ENCODE measurements at places on chromosomes 4 and X. TPM values are rescaled to one million over a fixed set of nuclear protein-coding genes. Genes with fewer than 3 reads are reported as not detected.

DNA sequence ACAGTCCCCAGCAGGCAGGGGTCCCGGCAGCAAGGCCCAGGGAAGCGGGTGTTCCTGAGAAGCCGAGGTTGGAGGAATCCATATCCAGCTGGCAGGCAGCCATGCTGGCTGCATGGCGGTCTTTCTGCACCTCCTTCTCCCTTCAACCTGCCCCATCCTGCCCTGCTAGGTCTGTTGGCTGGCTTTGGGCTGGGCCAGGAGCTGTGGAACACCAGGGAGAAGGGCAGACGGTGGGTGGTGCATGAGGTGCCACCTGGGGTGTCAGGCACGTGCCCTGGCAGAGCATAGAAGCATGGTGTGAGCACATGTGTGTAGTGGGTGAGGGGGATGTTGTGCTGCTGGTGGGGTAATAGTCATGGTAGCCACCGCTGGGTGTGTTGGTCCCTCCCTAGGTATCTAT is 150.1 kb downstream of the PJA1 start:
- no peaks in the 10 kb centered on the region for H3K27me3 ChIP-seq
- DNase-seq, result no peak
- H3K36me3 ChIP-seq, result no peaks in the 10 kb centered on the region
- H3K4me1 ChIP-seq, result peaks cover 3% of the 10 kb centered on the region
- H3K4me3 ChIP-seq, result no peak overlapping the region

DNA sequence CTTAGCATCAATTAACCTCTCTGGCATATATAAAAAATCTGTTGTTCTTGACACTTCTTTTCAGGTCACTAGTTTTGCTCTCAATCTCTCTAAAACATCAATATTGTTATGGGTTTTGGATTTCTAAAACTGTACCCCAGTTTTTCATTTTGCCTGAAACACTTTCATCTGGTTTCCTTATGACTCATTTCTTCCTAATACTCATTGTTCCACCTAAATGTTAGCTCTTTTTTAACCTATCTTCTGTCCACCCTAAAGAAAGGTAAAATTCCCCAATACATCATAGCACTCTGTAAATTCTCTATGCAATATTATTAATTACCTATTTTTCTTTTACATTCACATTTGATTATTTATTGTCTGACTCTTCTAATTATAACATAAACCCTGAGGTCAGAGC is 575.5 kb upstream of the NDST4 start:
- no peaks in the 10 kb centered on the region for H3K36me3 ChIP-seq
- no peaks in the 10 kb centered on the region for H3K27me3 ChIP-seq
- no peaks in the 10 kb centered on the region for H3K4me1 ChIP-seq
- H3K4me3 ChIP-seq, result no peak overlapping the region
- DNase-seq, result no peak
- H3K27ac ChIP-seq, result no peak overlapping the region

GRCh38 chr4:110119880-110120279 is 78.5 kb downstream of the ELOVL6 start:
- H3K36me3 ChIP-seq, result no peaks in the 10 kb centered on the region
- no peak overlapping the region for H3K4me3 ChIP-seq
- peaks cover 6% of the 10 kb centered on the region for H3K4me1 ChIP-seq
- no peaks in the 10 kb centered on the region for H3K27me3 ChIP-seq
- peak; percentile 79 for DNase-seq

- H3K4me3 ChIP-seq, result no peak overlapping the region
- no peak for DNase-seq
These were observed 42.0 kb downstream of the SRPX2 start for GRCh38 chrX:100685997-100686305.

Gene KLHL8
- total RNA-seq, result 12.4 TPM

Gene SCLT1
- 10.9 TPM for total RNA-seq

Gene CACNA1F
- not detected for total RNA-seq

DNA sequence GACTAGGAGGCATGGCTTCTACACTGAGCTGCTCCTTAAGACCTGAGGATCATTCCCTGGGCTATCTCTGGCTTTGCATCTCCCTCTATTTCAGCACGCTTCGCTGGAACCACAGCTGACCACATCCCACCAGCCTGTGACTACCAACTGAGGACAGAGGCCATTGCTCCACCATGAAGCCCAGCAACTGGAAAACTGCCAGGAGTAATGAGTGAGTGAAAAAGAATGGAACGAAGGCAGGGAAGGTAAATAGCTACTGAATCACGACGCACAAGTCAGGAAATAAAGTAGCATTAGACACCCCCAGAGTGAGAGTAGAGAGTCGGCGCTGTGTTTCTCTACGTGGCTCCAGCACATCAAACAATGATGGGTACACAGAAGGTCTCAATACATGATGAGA is 314.7 kb downstream of the LDB2 start:
- H3K27ac ChIP-seq, result peak overlapping the region; percentile 35
- DNase-seq, result peak; percentile 88
- H3K4me3 ChIP-seq, result no peak overlapping the region
- no peaks in the 10 kb centered on the region for H3K27me3 ChIP-seq

GRCh38 chr4:69881173-69881773 is 21.3 kb upstream of the SULT1E1 start:
- no peak overlapping the region for H3K4me3 ChIP-seq
- no peaks in the 10 kb centered on the region for H3K27me3 ChIP-seq
- DNase-seq, result peak; percentile 13
- H3K27ac ChIP-seq, result no peak overlapping the region
- H3K4me1 ChIP-seq, result no peaks in the 10 kb centered on the region
- no peaks in the 10 kb centered on the region for H3K36me3 ChIP-seq

Gene TIGD2
- 5.3 TPM for total RNA-seq

- H3K27me3 ChIP-seq, result no peaks in the 10 kb centered on the region
- DNase-seq, result no peak
- H3K4me1 ChIP-seq, result no peaks in the 10 kb centered on the region
- no peak overlapping the region for H3K4me3 ChIP-seq
- H3K36me3 ChIP-seq, result no peaks in the 10 kb centered on the region
These were observed 87.9 kb upstream of the WDR1 start for GRCh38 chr4:10204401-10205058.

DNA sequence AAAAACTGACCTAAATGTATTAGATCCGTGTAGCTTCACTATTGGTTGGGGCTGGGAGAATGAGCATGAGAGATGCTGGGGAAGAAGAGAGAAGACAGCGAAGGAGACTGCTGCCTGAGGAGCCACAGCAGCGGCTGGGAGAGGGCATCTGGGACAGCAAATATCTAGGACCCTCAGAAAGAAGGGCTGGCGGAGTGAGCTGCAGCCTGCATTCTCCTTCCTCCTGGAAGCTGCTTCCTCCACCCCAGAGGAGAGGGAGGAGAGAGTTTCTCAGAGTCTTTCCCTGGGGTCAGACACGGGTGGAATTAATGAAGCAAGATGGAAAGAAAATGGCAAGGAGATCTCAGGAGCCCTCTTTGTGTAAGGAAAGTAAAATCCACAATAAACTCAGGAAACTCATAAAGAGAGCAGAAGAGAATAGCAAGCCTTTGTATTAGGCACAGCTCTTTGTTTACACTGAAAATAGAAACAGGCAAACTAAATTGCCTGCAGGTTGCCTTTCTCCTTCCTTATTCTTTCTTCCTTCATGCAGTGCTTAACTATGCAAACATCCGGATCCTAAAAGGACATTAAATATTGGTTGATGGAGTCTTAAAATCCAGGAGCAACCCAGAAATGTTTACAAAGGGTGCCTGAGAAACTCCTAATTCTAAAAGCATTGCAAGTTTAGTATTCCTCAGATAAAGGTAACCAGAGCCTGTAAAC is 130.3 kb upstream of the GALNT7 start:
- no peak for DNase-seq
- no peaks in the 10 kb centered on the region for H3K27me3 ChIP-seq
- no peaks in the 10 kb centered on the region for H3K4me1 ChIP-seq
- H3K4me3 ChIP-seq, result no peak overlapping the region
- H3K27ac ChIP-seq, result no peak overlapping the region

Gene SORBS2
- 97.4 TPM for total RNA-seq

- no peaks in the 10 kb centered on the region for H3K4me1 ChIP-seq
- no peak overlapping the region for H3K27ac ChIP-seq
- no peak for DNase-seq
- no peaks in the 10 kb centered on the region for H3K36me3 ChIP-seq
- H3K27me3 ChIP-seq, result no peaks in the 10 kb centered on the region
These were observed 19.8 kb upstream of the HSFX4 start for GRCh38 chrX:149909324-149910177.

DNA sequence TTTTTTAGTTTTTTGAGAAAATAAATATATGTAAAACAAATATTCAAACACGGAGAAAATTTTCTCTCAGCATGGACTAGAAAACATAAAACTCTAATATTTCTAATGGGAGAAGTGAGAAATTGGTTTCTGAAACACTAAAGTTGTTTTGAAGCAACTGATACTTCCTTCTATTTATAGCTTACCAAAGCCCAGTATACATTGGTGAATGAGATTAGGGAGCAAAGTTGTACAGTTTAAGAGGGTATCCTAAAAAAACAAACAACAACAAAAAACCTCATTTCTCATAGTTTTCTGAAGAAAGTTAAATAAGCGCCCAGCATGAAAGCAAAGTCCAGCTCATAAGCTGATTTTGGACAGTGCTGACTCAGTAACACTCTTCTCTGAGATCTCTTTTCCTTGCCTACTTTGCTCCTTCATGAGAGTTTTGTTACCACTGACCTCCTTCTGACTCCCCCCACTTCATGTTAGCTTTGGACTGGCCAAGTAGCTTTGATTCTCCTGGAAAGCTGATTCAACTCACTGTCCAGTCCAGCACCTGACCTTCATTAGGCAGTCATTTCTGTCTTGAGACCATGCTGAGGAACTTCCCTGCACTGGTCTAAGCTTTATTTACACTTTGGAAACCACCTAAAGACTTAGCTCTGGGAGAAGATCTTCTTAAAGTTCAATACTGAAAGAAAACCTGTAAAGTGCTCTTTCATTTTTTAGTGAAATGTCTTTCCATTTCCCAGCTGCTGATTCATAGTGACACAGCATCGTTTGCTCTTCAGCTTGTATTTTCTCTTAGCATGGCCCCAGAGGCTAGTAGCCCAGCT is 21.8 kb upstream of the P2RY10 start:
- no peak for DNase-seq
- H3K36me3 ChIP-seq, result no peaks in the 10 kb centered on the region

Gene USP17L28
- total RNA-seq, result not detected

Gene C1QTNF7
- total RNA-seq, result not detected

Gene CFI
- total RNA-seq, result not detected

DNA sequence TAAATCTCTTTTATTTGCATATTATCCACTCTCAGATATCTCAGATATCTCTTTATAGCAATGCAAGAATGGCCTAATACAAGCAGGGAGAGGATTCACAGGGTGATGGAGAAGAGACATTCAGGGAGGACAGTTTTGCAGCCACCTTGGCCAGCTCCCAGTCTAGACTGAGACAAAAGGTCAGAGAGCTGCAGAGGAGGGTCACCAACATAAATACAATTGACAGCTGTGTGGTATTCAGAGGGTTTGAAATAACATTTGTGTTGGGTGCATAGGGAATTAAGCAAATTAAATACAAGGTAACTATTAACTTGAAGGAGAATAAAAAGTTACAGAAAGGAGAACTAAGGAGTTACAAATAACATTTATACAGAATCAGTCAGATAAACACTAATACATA is 189.5 kb upstream of the TAPT1 start:
- H3K27me3 ChIP-seq, result no peaks in the 10 kb centered on the region
- H3K4me1 ChIP-seq, result no peaks in the 10 kb centered on the region
- no peak overlapping the region for H3K27ac ChIP-seq

Gene DMP1
- 0.11 TPM for total RNA-seq

GRCh38 chr4:7104366-7105031 is 36.6 kb upstream of the GRPEL1 start:
- peaks cover 8% of the 10 kb centered on the region for H3K4me1 ChIP-seq
- no peaks in the 10 kb centered on the region for H3K27me3 ChIP-seq

Gene CT45A2
- not detected for total RNA-seq

GRCh38 chrX:72073633-72074032 is 58.1 kb downstream of the RTL5 start:
- peaks cover 5% of the 10 kb centered on the region for H3K4me1 ChIP-seq
- H3K27ac ChIP-seq, result no peak overlapping the region
- H3K36me3 ChIP-seq, result no peaks in the 10 kb centered on the region
- no peak overlapping the region for H3K4me3 ChIP-seq
- no peak for DNase-seq

Gene AFF1
- total RNA-seq, result 58.2 TPM

Gene NEXMIF
- 0.48 TPM for total RNA-seq

Gene BEX1
- total RNA-seq, result 16.6 TPM

DNA sequence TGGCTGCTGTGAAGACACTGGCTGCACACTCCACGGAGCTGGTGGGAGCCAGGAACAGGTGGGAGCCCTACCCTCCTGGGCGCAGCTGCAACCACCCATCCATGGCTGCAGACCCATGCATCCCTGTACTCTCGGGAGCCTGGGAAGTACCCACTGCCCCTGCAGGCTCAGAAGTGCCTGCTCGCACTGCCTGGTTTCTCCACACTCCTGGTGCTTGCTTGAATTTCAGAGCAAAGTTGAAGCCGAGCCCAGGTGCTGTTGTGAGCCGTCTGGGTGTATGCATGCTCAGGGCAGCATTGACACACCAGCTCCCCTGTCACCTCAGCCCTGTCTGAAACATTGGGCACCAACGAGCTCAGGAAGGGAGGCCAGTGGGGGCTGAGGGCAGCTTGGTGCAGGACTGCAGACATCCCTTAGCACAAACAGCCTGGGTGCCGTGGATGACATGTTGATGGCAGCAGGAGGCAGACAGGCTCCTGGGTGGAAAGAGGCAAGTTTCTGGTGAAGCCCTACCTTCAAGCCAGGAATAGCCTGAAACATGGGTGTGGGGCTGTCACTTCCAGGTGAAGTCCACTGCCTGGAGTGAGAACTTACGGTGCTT is 585.9 kb downstream of the PCDH18 start:
- no peak overlapping the region for H3K27ac ChIP-seq
- no peak for DNase-seq
- H3K4me3 ChIP-seq, result no peak overlapping the region
- H3K27me3 ChIP-seq, result no peaks in the 10 kb centered on the region
- H3K36me3 ChIP-seq, result no peaks in the 10 kb centered on the region

DNA sequence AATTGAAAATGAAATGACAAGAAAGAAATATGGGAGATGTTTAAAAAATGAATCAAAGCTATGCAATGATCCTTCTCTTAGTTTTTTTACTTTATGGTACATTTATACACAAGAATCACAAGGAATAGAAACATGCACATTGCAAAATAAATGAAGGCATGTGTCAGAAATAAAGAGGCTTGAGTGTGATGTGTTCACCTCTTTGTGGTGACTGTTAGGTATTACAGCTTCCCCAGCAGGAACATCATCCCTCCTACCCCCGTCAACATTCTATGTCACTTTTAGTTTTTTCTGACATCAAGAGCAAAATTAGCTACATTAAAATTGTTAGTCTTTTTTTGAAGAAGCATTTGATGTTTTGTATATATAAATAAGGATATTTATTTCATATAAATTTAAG is 214.8 kb downstream of the SLC4A4 start:
- H3K27me3 ChIP-seq, result no peaks in the 10 kb centered on the region
- H3K36me3 ChIP-seq, result peaks cover 3% of the 10 kb centered on the region
- no peak overlapping the region for H3K4me3 ChIP-seq
- H3K4me1 ChIP-seq, result peaks cover 8% of the 10 kb centered on the region
- H3K27ac ChIP-seq, result no peak overlapping the region

GRCh38 chr4:14701389-14701788 is 300.9 kb upstream of the CPEB2 start:
- no peaks in the 10 kb centered on the region for H3K36me3 ChIP-seq
- H3K4me3 ChIP-seq, result no peak overlapping the region
- H3K27ac ChIP-seq, result no peak overlapping the region
- H3K27me3 ChIP-seq, result no peaks in the 10 kb centered on the region

Measured in astrocyte (in vitro differentiated cells and primary cell).